NCI-H2107 (cell line): ENCODE measurements at places on chromosomes 11 and 22.

DNA sequence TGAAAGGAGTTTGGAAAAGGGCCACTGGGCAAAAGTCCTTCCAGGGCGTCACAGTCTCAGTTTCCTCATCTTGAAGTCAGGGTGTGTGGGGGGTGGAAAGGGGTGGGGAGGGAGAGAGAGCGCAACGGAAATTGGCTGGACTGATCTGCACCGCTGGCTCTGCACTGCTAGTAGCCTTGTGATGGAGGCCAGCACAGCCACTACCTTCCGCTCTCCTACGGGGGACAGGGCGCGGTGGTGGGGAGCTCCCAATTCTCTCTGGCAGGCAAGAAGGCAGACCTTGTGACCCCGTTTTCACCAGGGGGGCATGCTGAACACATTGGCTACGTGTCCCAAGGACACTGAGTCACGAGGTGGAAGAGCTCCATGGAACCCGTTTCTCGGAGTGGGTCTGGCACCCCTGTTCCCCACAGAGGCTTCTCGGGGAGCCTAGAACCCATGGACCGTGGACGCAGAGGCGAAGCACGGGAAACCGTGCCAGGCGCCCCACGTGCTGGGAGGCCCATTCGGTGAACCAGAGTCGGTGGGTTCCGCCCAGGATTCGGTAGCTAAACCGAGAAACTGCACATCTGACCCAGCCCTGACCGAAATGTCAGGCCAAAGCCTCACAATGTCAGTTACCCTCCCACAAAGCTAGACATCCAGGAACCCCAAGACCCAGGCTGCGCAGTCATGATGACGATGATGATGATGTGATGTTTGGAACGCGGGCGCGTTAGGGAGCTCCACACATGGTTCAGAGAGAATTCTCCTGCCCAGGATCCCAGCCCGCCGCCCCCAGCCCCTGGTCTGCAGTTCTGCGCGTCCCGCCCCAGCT is 28.3 kb upstream of the WNT11 start:
- no peak for DNase-seq

DNA sequence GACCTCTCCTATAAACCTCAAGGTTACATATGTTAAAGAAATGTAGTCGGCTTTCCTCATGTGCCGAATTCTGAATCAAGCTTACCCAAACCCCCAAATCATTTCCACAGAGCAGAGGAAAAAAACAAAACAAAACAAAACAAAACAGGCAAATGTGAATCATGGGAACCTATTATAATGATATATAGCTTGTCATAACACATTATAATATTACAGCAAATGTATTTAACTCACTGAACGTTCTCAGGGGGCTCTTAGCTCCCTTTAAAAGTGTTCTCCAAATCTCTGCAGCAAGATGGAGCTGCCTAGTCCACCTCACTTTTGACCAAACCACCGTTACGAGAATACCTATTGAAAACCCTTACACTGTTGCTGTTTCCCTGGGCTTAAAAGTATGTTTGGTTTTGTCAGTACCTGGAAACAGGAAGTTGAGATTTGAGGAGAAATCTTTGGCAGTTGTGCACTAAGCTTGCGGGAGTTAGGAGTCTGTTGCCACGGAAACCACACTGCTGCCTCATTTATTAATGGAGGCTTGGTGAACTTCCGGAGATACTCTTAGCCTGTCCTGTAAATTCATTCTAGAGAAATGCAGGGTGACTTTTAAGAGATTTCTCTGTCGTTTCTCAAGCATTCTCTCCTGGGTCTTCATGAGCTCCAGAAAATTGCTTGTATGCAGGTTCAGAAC is 167.0 kb upstream of the RASSF10 start:
- DNase-seq: no peak

DNA sequence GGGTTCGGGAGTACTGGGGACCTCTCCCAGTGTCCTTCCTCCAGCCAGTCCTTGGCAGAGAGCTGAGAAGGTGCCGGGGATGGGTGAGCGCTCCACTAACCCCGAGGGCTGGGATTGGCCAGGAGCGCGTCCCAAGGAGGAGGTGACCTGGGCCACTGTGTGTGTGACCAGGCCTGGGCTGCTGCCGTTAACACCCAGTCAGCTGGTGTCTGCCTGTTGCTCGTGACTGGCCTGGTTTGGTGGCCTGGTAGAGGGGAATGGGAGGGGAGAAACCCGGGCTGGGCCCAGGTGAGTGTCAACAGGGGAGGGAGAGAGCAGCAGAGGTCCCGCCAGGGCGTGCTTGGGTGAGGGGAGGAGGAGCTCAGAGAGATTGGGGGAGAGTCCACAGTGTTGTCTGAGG is 29.9 kb upstream of the GRAMD4 start:
- no peak for DNase-seq

DNA sequence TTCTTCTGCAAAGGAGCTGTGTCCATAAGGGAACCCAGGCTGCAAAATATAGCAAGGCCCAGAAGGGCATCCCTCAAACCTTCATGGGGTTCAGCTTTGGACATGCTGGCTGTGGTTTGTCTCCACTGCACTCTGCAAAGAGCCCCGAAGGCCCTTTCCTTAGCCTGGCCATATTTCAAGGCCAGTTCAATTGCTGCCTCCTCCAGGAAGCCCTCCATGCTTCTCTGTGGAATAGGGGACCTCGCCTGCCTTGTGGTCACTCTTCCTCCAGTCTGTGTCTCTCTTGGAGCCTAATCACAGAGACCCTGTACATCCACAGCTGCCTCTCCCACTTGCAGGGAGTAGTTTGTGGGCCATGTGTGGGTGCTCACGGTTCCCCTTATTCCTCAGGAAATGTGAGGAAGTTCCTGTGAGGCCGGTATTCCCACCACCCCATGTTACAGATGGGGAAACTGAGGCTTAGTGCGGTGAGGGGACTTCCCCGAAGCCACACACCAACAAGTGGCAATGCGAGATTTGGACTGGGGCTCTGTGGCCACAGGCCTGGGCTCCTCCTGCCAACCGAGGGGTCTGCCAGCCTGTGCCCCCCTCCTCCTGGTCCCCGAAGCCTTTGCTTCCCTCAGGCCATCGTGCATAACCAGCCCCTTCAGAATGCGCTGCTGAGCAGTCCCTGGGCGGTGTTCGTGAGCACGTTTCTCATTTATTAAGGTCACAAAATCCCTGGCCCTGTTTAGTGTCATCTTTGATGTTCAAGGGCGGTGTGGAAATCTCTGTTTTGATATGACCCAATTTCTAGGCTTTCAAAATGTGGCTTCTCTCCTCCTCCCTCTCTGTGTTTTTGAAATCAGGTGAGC is 65.8 kb downstream of the PARVB start:
- no peak for DNase-seq

DNA sequence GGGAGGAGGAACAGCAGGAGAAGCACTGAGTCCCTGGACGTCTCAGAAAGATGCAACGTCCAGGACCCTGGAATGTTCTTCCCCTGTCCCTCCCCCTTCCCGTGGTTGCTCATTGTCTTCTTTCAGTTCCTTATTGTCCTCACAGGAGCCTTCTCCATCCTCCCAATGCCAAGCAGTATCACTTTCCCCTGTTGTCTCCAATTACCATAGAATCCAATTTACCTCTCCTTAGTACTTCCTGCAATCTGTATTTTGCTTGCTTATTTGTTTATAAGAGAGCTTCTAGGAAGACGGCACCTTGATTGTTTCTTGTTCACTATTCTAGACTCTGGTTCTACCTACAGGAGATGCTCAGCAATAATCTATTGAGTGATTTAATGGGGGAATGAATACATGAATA is 1273.7 kb downstream of the LRRC4C start:
- no peak for DNase-seq

DNA sequence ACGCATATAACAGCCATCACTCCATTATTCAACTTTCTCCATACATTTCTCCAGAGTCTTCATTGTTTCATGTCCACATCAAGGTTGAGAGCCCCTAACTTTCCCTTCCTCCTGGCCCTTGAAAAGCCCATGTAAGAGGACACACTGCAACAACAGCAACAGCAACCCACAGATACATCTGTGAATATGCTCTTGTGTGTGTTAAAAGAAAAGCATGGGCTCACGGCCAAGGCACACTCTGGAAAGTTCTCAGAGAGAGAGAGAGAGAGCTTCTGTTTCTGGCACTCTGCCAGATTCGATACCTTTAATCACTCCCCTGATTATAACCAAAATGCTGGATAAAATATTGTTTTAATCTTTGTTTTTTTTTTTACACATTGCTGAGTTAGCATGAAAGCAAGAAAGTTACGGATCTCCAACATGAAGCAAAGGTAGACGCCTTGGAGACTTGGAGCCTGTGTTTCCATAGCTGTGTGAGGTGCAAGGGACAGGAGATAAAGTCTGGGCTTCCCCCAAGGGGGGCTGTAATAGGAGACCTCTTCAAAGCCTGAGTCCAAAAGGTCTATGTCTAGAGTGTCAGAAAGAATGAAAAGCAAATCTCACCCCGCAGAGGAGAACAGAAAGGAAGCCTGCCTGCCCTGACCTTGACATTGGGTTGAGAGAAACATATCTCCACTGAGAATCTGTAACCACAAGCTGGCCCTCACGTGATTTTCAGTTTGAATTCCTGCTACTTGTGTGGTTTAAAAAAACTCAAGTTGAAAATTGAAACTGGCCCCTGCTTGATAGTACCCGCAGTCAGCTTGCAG is 33.7 kb upstream of the MPPED1 start:
- DNase-seq: no peak

- DNase-seq: no peak
Measured at GRCh38 chr11:38950867-38951266, 2352.8 kb upstream of the RAG2 start.

- no peak for DNase-seq
Measured at GRCh38 chr22:20591295-20591645, 83.9 kb downstream of the MED15 start.

DNA sequence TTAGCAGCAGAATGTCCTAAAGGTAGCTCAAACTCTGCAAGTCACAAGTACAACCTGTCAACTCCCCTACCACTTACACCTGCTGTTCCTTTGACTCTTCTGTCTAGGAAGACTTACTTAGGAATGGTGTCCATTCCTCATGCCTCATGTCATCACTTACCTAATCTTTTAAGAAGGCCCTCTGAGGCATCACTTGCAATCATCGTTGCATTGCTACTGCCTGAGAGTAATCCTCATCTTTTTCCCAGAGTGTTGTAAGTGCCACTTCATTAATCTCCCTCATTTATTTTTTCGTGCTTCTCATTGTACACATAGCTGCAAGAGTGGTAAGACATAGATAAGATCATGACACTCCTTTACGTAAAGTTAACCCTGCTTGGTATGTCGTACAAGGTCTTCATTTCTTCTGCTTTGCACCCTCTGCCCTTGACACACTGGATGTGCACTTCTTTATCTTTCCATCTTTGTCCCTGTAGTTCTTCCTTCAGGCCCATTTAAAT is 54.6 kb downstream of the SFI1 start:
- no peak for DNase-seq

DNA sequence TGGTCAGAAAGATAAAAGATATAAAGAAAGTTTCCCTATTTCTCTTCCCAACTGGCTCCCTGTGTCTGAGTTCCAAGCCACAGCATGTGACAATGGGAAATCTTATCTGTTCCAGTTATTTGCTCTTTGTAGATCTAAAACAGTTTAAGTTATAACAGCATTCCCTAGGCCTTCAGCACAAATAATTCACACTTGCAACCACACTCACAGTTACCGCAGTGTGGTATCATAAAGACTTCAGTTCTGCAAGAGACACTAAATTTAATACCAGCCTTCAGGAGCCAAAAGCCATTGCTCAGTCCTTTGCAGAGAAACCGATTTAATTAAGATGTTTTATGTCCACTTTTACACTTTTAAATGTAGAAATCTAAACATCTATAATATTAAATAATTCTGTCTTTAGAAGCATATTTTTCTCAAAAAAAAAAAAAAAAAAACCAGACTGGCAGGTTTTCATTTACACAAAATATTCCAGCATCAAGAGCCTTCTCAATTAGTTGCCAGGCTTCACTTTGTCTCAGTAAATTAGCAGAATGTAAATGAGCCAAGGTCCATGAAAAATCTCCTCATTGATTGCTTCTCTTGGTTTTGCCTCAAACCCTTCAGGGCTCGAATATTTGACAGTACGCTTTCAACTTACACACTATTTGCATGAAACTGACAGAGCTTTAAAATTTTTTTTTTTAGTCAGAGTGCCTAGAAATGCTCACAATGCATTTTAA is 300.0 kb upstream of the DDI1 start:
- no peak for DNase-seq

DNA sequence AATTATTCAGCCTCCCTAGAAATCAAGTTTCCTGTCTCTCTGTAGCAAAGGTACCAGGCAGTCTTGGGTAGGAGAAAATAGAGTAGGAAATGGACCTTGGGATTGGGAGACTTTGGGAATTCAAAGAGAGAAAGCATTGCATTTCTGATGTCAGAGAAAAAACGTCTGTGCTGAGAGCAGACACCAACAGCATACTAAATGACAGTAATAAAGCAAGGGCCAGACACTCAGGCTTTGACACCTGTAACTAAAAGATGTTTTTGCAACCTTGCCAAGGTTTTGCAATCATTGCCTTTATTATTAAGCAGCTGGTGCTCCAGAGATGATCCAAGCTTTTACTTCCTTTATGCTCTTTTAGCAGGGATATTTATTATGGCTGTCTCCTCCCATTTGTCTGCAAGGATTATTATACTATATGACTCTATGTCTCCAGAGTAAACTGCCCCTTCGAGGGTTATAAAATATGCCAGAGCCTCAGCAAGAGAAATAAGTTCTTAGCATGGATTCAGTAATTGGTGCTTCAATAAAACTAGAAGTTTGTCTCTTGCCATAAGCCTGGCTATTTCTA is 85.2 kb upstream of the GRAMD1B start:
- DNase-seq: no peak

- no peak for DNase-seq
Measured at GRCh38 chr22:26912655-26913345, 255.4 kb downstream of the MIAT start.

GRCh38 chr11:211741-212140 is 4.2 kb downstream of the RIC8A start:
- DNase-seq: no peak

DNA sequence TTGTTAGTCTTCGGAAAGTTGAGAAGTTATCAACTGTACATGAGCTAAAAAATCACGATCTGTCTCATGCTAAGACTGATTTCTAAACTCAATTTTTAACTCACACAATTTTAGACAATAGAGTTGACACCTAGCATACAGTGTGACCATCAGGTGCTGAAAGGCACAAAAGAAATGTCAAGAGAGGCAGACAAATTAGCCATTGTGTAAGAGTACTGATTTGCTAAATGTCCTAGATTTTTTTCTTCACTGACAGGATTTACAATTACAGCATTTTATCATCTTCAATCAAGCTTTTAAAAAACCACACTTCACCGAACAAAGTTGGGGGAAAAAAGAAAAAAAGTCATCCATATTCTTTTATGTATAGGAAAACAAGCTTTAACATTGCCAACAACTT is 7.0 kb downstream of the LGR4 start:
- no peak for DNase-seq
